Vagina (tissue), 2 donors: ENCODE measurements at places on chromosomes 5 and 9.
A peak's percentile ranks its signal among the peaks of the same experiment; 100 is the strongest.

- no peak overlapping the region for H3K4me3 ChIP-seq
- peak overlapping the region; percentile 52 for H3K27ac ChIP-seq
- H3K27me3 ChIP-seq: no peaks in the 10 kb centered on the region
- DNase-seq: no peak
- H3K4me1 ChIP-seq: peaks cover 23% of the 10 kb centered on the region
Measured at GRCh38 chr9:92035146-92035545, 80.1 kb downstream of the SPTLC1 start.

GRCh38 chr5:98573834-98574320 lies 199.6 kb upstream of the RGMB start:
- no peak overlapping the region for H3K4me3 ChIP-seq
- no peaks in the 10 kb centered on the region for H3K36me3 ChIP-seq
- no peaks in the 10 kb centered on the region for H3K27me3 ChIP-seq
- DNase-seq: no peak
- no peak overlapping the region for H3K27ac ChIP-seq

- H3K4me3 ChIP-seq: no peak overlapping the region
- peaks cover 30% of the 10 kb centered on the region for H3K4me1 ChIP-seq
- H3K27me3 ChIP-seq: no peaks in the 10 kb centered on the region
- DNase-seq: no peak
Measured at GRCh38 chr5:143055596-143056338, 285.6 kb downstream of the ARHGAP26 start.

GRCh38 chr9:33946779-33947535 lies 101.7 kb downstream of the UBAP2 start:
- no peak for DNase-seq
- H3K27ac ChIP-seq: no peak overlapping the region
- H3K36me3 ChIP-seq: peaks cover 4% of the 10 kb centered on the region
- H3K4me3 ChIP-seq: no peak overlapping the region
- peaks cover 15% of the 10 kb centered on the region for H3K4me1 ChIP-seq
- no peaks in the 10 kb centered on the region for H3K27me3 ChIP-seq
